ENCODE measurements at places on chromosomes 1 and 21.

DNA sequence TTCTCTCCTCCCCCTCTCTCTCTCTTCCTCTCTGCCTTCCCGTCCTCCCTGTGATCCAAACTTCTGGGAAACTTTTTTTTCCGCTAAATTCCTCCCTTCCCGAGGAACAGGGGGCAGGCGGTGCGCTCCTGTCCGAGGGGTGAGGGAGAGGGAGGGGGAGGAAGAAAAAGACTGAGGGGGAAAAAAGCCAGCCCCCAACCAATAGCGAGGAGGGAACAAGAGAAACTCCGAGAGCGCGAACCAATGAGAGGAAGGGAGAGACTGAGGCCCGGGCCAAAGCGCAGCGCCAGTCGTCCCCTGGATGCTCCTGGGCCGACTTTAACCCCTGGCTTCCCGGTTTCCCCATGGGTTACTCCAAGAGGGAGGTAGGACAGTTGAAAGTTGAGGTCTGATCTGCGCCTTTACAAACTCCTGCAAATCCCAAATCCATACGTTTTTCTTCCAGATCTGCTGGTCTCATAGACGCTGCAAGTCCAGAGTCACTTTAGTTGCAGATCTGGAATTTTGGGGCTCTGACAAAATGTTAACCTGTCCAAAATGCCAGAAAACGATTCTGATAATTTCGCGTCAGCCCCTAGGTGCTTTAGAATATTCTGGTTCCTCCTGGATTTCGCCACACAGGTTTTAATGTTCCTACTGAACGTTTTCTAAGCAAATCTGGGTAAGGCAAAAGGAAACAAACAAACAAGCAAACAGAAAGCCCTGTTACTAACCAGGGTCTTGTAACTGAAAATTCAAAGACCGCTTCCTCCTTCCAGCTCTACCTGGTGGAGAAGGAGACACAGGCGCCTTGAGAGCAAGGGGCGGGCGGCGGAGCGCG, at the start of gene TBX15:
TSS of gene TBX15 (minus strand) at position 158 of the 820 bp plus-strand sequence. CDS start 548 bp downstream, outside the sequence.
- no peak for DNase-seq

- DNase-seq: no peak
Observed at GRCh38 chr1:26960625-26960966, 328 bp upstream of the KDF1 start.

- DNase-seq: no peak
Observed at GRCh38 chr1:244301595-244302130, 150.0 kb downstream of the ADSS2 start.

DNA sequence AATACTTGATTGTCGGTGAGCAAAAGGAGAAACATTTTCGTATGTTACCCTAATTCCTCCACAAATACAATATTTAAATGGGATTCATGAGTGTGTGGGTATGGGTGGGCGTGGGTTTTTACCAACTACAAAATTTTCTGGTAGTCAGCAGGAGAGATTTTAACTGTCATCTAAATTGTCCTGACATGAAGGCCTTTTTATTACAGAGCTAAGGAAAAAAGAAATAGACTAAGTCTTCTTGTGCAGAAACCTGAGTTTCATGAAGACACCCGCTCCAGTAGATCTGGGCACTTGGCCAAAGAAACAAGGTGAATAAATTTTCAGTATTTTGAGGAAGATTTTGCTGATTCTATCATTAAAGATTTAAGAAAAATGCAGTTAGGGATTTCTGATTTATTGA, 752 bp downstream of the RGS18 start:
- DNase-seq: no peak

DNA sequence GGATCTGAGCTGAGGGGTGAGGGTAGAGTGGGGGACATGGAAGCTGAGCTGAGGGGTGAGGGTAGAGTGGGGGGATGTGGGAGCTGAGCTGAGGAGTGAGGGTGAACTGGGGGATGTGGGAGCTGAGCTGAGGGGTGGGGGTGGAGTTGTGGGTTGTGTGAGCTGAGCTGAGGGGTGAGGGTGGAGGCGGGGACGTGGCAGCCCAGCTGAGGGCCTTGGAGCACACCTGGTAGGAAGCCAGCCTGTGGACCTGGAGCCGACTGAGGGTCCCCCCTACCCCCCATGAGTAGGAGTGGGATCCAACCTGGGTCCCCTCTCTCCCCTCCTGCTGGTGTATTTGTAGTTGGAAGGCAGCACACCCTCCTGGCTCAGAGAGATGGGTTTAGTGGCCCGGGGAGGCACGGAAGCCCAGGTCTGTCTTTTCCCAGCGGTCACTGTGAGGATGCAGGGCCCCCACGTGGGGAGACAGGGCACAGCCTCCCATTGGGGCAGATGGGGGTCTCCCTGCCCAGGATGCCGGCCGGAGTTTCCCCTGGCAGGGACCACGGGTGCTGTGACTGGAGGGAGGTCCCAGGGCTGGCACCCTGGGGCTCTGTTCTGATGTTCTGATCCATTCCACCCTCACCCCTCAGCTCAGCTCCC, 13.2 kb upstream of the NPHP4 start:
- DNase-seq: no peak

GRCh38 chr1:167922023-167922422, 8.1 kb upstream of the ADCY10 start:
- peak; percentile 39 for DNase-seq

DNA sequence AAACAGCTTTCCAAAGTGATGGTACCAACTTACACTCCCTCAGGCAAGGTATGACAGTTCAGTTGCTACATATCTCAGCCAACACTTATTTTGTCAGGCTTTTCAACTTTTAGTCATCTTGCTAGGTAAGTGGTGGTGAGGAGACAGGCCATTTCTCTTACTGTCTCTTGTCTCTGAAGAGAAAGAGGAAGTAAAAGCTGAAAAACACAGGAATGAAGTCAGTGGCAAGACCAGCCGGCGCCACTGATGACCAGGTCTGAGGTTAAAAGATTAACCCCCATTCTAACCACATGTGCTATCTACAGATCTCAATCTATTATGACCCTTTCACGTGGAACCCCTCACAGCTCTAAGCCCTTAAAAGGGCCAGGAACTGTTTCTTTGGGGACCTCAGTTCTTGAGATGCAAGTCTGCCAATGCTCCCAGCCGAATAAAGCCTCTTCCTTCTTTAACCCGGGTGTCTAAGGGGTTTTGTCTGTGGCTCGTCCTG, 4.2 kb downstream of the ADCY10 start:
- DNase-seq: no peak

DNA sequence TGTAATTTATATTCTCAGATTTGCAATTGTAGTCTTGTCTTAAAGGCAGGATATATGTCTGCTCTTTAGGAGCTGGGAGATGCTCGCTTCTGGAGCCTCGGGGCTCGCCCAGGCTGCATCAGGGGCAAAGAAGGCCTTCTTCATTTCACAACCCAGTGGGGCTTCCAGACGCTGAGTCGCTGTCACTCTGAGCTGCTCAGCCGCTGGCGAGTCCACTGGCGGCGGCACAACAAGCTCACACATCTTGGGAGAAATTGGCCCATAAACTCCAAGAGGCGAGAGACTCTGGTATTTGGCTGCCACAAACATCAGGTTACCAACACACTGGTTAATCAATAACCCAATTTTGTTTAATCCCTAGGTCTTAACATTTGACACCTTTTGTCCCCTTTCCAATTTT, 216.6 kb downstream of the ATG4C start:
- no peak for DNase-seq

DNA sequence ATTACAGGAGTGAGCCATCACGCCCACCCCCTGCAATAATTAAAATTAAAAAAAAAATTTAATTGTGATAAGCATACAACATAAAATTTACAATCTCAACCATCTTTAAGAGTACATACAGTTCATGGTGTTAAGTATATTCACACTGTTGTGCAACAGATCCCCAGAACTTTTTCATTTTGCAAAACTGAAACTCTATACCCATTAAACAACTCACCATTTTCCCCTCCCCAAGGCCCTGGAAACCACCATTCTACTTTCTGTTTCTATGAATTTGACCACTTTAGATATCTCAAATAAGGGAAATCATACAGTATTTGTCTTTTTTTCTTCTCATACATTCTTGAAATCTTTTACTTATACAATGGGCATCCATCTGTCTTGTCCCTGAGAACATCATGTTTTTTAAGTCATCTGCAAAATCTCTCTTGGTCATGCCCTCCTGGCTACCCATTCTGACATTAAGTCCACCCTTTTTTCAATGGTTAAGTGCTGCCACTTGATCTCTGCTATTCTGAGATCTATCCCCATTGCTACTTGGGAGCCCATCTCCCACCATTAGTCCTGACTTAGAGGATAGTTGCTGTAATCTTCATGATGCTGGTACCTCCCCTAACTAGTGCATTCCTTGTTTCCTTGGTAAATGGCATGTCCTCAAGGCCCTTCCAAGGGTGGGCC, 39.4 kb upstream of the ZFYVE9 start:
- no peak for DNase-seq

DNA sequence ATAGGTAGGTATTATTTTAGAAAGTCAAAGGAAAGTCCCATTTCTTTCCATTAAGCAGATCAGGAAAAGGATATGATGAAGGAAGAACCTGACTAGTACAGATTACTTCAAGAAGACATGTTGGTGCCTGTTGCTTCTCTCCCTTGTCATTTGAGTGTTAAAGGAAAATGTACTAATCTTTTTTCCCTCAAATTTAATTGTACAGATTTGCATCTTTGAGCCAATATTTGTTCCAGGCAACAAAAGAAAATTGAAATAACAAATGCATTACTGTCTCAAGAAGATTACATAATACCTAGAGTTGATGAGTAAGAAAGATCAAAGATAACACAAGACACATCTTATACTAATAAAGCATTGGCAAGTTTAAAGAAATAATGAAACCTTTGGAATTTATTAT, 566.9 kb upstream of the ZP4 start:
- peak; percentile 22 for DNase-seq

DNA sequence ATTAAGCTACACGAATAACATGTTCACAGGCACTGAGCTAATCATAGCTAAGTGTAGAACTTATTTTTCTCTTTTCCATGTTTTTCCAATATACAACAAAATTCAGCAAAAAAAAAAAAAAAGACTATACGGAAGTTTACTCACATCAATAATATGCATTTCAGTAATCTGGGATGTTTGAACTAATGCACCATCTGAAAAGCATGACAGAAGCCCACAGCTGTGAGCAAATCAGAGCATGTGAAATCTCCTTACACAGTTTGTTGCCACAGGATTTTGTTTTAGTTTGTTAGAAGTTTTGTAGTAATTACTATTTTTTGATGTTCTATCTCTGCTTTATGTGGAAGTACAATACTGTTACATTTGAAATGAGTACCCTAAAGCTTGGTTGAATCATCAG, 1051.7 kb downstream of the TTLL7 start:
- no peak for DNase-seq

- no peak for DNase-seq
Observed at GRCh38 chr1:25971066-25971810, 26.6 kb downstream of the PAFAH2 start.

DNA sequence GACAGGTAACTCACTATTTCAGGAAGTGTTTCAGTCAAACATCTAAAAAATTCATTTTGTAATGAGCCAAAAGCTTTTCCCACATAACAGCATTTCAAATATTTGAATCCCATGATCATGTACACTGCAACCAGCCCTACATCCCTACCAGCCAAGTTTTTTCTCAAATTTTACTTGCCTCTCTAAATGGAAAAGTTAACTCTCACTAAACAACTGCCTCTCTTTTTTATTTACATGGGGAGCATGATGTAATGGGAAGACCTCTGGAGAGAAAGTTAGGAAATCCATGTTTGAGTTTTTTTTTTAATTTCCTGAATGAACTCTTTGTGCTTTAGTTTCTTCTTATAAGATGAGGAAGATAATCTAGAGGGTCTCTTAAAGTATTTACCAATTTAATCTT, 70.5 kb downstream of the TTLL7 start:
- DNase-seq: no peak

- no peak for DNase-seq
Observed at GRCh38 chr1:70140894-70141293, 64.5 kb downstream of the LRRC40 start.

GRCh38 chr1:24846671-24847070, 83.4 kb downstream of the RUNX3 start:
- no peak for DNase-seq

GRCh38 chr1:214216779-214217178, 64.2 kb upstream of the SMYD2 start:
- DNase-seq: no peak

DNA sequence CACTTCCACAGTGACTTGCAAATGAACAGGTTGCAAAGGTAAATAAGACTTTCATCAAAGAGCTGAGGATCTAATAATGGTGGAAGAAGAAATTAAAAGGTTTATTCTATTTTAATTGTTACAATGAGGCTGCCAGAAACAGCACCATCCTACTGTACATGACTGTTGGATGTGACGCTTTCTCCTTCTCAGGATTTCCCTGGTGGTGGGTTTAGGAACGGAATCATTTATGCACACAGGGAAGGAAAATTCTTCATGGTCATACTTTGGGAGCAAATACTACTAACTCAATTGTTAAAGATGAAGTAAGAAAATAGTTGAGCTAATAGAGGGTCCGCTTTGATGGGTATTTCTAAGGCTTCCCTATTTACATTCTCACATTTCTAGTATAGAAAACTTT, 22.2 kb upstream of the LYPLAL1 start:
- no peak for DNase-seq

GRCh38 chr1:69947837-69948236, 257.5 kb downstream of the LRRC40 start:
- no peak for DNase-seq

DNA sequence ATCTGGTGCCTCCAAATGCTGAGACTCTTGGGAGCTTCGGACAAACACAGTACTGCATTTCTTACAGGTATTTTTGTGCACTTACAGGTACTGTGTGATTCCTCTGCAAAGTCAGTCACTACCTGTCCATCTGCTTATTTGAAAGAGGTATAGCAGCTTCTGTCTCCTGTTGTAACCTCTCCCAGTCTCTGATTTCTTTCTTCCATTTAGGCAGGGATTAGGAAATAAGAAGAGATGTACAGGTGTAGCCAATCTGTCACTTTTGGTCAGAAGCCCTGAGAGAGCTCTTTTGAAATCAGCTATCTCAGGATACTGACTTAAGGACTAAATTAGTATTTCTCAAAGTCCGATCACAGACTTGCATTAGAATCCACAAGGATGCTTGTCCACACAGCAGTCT, 54.0 kb downstream of the AKT3 start:
- DNase-seq: no peak

DNA sequence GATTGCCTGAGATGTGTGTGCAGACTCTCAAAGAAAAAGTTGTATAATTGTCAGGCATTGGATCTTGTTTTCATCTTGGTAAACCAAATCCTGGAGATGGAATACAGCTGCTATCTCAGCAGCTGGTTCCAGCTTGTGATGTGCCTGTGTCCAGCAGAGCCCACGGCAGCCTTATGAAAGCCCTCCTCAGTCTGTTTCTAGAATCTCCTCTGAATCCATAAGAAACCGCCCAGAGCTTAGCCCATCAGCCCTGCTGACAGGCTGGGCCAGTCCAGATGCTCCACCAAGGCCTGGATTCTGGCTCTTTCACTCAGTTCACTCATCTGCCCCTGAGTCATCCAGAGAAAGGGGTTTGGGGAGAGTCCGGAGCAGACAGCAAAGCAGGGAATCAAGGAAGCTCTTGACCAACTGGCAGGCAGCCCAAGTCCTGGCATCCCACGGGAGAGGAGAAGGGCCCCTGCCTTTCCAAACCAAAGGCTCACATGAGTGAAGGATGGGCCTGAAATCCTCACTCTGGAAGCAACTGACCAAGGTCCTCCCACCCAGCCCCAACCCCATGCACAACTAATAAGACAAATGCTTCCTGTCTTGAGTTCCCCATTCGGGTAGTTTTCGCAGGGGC, 45.7 kb downstream of the NAV1 start:
- peak; percentile 85 for DNase-seq

Data from fibroblast of lung (primary cell).